ENCODE measurements at places on chromosomes 1 and 21. TPM values are rescaled to one million over a fixed set of nuclear protein-coding genes. Genes with fewer than 3 reads are reported as not detected.

DNA sequence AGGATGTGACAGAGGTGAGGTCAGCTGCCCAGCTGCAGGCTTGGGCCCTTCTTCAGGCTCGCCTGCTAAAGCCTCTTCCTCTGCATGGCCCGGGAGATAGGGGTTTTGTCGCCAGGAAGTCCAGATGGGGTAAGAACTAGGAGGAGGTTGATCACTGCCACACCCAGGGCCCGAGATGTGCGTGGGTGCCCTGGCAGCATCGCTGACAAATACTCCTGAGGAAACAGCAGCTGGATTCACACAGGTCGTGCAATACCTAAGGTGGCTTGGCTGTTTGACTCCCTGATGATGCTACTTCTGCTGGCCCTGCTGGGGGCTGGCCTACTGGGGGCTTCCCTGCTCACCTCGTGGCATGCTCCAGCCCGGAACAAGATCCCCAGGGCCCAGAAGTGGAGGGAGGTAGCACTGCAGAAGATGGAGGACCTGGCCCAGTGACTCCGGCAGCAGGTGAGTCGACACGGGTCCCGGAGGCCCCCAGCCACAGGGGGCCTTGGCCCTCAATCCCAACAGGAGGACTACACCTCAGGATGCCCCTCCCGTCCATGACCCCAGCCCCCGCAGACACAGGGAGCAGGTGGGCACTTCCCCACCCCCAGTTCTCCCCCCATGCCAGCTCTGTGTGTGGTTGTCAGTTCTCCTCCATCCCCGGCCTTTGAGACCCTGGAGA lies 29.6 kb downstream of the FAAH start:
- peaks cover 44% of the 10 kb centered on the region for H3K27me3 ChIP-seq
- no peak overlapping the region for H3K4me3 ChIP-seq
- no peak for DNase-seq
- H3K4me1 ChIP-seq: no peaks in the 10 kb centered on the region

GRCh38 chr1:246820666-246821065 lies 96.5 kb downstream of the SCCPDH start:
- no peaks in the 10 kb centered on the region for H3K27me3 ChIP-seq
- no peaks in the 10 kb centered on the region for H3K36me3 ChIP-seq
- DNase-seq: no peak
- H3K4me3 ChIP-seq: no peak overlapping the region

DNA sequence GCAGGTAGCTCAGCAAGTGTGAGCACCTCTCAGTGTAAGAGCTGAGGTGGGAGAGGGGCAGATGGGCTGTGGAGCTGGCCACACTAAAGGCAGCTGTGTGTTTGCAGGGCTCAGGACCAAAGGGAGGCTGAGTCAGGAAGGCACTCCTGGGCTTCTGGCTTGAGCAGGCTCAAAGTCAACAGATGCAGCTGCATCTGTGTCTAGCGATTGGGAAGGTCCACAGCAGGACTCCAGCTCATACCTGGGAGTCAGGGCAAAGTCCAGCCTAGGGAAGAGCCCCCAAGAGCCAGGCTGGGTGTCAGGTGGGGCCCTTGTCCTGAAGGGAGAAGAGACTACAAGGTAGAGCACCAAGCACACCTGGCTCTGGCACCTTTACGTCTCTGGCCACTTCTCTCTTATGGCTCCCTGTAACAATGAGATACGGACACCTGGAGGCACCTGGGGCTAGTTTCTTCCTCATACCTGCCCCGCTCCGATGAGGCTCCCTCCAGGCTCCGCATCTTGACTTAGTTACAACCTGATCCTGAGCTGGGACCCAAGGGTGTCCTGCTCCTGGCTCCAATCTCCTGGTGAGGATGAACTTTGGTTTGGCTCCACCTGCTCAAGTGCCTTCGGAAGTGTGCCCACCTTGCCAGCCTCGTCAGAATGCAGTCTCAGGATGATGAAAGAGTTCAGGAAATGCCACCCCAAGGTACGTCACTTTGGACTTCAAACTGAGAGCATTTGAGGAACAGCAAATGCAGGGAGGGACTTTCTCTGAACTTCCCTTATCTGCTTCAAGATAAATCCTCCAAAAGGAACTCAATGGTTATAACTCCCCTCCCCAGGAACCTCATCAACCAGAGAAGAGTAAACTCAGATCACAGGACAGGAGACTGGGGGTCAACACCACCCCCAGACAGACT lies 21.5 kb upstream of the SLC2A1 start:
- peaks cover 19% of the 10 kb centered on the region for H3K4me1 ChIP-seq
- no peaks in the 10 kb centered on the region for H3K36me3 ChIP-seq
- H3K27me3 ChIP-seq: peaks cover 46% of the 10 kb centered on the region

GRCh38 chr21:39467746-39468145 lies 16.0 kb downstream of the SH3BGR start:
- no peaks in the 10 kb centered on the region for H3K36me3 ChIP-seq
- no peak overlapping the region for H3K4me3 ChIP-seq
- no peaks in the 10 kb centered on the region for H3K27me3 ChIP-seq
- no peaks in the 10 kb centered on the region for H3K4me1 ChIP-seq
- no peak for DNase-seq
- H3K27ac ChIP-seq: no peak overlapping the region

- no peak for DNase-seq
- peaks cover 81% of the 10 kb centered on the region for H3K4me1 ChIP-seq
- no peaks in the 10 kb centered on the region for H3K27me3 ChIP-seq
- peak overlapping the region; percentile 18 for H3K4me3 ChIP-seq
- H3K36me3 ChIP-seq: peaks cover 3% of the 10 kb centered on the region
- no peak overlapping the region for H3K27ac ChIP-seq
Measured at GRCh38 chr1:208228550-208228949, 15.6 kb downstream of the PLXNA2 start.

DNA sequence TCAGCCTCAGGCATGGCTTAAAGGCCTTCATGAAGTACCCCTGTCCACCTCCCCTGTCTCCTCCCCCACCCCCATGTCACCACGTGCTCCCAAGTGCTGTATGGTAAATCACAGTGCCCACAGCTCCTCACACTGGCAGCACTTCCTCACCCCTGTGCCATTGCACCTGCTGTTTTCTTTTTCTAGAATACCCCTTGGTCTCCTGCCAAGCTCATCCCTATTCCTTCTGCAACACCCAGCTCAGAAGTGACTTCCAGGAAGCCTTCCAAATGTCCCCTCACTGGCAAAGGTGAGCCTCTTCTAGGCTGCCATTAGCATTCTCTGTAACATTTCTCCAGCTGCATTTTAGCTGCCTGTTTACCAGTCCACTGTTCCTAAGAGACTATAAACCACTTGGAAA lies 9.4 kb downstream of the AKNAD1 start:
- peaks cover 2% of the 10 kb centered on the region for H3K4me1 ChIP-seq
- peaks cover 18% of the 10 kb centered on the region for H3K27me3 ChIP-seq
- H3K36me3 ChIP-seq: no peaks in the 10 kb centered on the region
- no peak overlapping the region for H3K27ac ChIP-seq

DNA sequence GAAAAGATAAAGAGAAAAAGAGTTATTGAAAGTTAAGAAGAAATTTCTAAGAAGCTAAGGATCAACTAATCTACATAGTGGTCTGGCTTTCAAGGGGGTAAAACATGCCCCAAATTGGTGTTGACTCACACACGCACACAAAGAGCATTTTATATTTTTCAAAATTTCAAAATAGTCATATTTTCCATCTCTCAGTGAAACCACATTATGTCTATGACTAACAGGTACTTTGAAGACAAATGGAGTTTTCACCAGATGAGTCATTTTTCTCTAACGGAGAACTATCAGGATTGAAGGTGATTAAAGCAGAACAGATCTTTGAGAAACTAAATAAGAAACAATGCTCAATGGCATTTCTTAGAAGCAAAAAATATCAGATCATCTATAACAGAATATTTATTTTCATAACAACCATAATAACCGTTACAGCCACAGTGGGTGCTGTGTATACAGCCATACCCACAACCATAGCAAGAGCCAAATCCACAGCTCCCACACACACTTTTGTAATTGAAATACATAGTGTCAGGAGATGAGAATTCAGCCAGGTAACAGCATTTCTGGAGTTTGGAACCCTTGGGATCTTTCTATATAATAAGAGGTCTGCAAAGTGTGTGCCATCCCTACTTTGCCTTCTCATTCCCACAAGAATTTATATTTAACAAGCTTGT lies at the start of gene KRTAP21-3:
Gene KRTAP21-3, minus strand, starts transcription at position 539 of the 671 bp plus-strand sequence. Its CDS starts 18 bp downstream, at position 521.
- H3K27ac ChIP-seq: no peak within 1 kb of the TSS
- H3K4me1 ChIP-seq: no peaks in the 10 kb centered on the region
- no peaks in the 10 kb centered on the region for H3K36me3 ChIP-seq
- no peak within 1 kb of the TSS for H3K4me3 ChIP-seq
- no peaks in the 10 kb centered on the region for H3K27me3 ChIP-seq
- DNase-seq: no peak

DNA sequence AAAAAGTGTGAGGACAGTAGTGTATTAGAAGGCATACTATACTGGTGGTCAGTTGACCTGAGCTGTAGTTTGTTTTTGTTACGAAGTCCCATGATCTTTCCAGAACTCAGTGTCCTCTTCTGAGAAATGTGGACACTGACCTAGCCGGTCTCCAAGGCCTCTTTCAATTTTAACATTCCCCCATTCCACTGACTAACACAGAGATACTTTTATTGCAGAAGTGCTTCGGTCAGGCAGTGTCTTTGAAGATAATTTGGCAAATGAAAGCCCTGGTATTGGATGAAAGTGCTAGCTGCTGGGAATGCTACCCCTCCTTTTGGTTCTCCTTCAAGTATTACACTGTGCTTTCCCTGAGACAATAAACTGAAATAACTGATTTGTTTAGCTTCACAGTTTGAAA lies 89.4 kb downstream of the LMO4 start:
- no peaks in the 10 kb centered on the region for H3K4me1 ChIP-seq
- no peaks in the 10 kb centered on the region for H3K27me3 ChIP-seq
- DNase-seq: no peak
- H3K27ac ChIP-seq: no peak overlapping the region
- H3K4me3 ChIP-seq: no peak overlapping the region

The CCDC24 gene
- total RNA-seq: 35.9 TPM

The PAPPA2 gene
- total RNA-seq: 4.1 TPM

The KPRP gene
- not detected for total RNA-seq

The ATP8B2 gene
- 45.9 TPM for total RNA-seq

Measured in progenitor cell of endocrine pancreas (in vitro differentiated cells).